ENCODE measurements at places on chromosomes 6 and 20. TPM values are rescaled to one million over a fixed set of nuclear protein-coding genes. Genes with fewer than 3 reads are reported as not detected.

DNA sequence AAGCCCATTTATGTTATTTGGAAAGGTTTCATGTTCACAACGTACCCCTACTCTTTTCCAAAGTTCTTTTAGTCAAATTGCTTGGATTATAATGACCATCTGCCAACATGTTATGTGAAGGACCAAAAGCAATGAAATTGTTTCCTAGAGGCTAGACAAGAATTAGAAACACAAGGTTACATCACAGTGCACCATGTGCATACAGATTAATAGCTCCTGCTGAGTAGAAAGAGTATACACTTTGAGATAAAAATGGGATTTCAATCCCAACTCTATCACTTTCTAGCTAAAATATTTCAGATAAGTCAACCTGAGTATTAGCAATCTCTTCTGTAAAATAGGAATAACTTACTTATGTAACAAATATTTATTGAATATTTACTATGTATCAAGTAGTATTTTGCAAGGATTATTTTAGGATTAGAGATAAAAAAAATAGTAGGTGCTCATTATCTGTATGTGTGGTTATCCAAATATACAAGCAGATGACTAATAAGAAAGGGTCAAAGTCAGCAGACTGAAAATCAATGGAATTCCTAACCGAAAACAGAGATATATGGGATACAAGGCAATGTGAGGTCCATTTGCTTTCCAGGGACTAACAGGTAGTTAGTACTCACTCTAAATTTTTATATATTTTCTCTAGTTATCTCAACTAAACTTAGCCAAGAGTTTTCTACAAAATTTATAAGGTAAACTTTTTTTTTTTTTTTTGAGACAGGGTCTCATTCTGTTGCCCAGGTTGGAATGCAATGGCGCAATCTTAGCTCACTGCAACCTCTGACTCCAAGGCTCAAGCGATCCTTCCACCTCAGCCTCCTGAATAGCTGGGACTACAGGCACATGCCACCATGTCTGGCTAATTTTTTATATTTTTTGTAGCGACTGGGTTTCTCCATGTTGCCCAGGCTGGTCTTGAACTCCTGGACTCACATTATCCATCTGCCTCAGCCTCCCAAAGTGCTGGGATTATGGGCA lies 127.7 kb downstream of the PDSS2 start:
- DNase-seq = no peak

LHFPL5 gene
- not detected for total RNA-seq

DNA sequence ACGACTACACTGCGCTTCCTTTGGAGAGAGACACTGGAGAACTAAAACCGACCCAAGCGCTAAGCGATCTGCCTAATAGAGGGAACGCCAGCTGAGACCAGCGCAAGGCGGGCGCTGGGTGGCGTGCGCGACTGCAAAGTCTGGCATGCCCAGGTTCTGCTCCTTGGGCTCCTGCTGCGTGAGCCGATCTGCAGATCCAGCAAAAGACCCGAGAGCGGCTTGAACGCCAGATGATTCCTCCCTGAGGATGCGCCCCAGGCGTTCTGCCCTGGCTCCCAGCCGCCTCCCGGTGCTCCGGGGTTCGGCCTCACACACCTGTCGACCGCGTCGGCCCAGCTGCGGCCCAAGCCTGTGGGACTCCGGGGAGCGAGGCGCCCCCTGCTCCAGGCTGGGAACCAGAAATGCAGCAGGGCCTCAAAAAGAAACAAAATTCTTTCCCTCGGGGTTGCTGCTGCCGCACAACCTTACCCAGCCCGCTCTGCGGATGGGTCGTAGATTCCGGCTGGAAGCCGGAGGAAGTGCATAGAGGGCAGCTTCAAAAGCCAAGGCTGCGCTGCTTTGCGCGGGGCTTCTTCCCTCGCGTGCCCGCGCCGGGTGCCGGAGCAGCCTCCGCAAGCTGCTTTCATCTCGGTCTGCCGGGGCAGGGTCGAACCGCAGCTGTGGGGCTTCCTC lies 17.9 kb upstream of the PRDM13 start:
- peak; percentile 75 for DNase-seq

GRCh38 chr6:30793521-30794194 lies 49.3 kb upstream of the IER3 start:
- no peak for DNase-seq

- no peak for DNase-seq
Observed at GRCh38 chr6:36207155-36207554, 10.6 kb downstream of the BRPF3 start.

DNA sequence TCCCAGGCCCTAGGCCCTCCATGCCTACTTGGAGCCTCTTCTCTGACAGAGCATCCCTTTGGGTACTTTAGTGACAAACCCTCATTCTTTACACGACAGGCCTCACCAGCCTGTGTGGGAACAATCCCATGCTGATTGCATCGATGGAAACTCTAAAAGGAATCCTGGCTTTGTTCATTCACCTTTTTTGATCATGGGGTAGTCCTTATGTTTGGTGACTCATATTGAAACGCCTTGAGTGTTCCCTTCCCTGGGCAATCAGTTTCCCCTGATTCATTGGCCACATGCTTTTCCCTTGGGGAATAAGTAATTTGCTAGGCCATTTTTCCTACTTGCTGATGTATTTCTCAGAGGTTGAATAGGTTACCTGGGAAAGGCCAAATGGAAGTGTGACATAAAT lies 14.7 kb upstream of the TNFAIP3 start:
- no peak for DNase-seq

DNA sequence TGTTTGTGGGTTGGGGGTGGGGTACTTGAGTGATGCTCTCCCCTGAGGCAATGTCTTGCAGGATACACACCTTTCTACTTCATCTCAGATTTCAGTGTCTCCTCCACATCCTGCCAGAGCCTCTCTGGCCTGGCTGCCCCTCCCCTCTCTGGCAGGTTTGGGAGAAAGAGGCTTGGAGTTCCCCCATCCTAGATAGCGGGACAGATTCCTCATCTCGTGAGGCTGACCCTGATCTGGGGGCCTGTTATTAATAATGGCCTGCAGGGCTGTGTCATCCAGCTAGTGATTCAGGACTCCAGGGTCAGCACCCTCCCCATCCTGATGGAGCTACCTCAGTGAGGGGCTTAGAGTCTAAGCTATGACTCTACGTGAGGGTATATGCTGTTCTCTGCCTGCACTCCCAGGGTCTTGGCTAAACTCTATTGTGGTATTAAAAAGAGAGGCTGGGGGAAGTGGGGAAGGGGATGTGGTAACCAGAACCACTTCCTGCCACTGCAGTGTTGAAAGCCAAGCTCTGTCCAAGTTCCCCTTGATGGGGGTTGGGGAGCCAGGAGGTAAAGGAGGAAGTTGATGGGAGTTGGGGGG lies 3.7 kb upstream of the MMP9 start:
- no peak for DNase-seq

TCP1 gene
- total RNA-seq = 296 TPM

BFSP1 gene
- total RNA-seq = 2.0 TPM

GRCh38 chr6:74705451-74705850 lies 500.4 kb downstream of the COL12A1 start:
- DNase-seq = no peak

CRISP3 gene
- total RNA-seq = not detected

- no peak for DNase-seq
Observed at GRCh38 chr6:43584892-43585570, 9.0 kb downstream of the POLH start.

CLDN20 gene
- not detected for total RNA-seq

CLPSL2 gene
- total RNA-seq = not detected

TTBK1 gene
- total RNA-seq = not detected

DNA sequence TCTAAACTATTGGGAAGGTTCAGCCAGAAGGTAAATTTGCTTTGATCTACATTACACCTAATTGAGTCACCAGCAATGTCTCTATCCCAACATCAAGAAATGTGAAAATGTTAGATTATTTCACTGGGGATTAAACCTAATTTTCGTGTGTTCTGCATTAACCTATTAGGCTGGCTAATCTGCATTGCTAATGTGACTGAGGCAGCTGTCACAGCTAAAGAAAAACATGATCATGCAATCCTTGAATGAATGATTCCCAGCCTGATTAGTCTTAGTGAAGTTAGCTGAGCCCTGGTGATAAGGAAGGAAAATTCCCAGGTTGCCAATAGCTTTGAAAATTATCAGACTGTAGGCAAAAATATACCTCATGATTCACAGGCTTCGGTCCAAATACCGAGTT lies 135.3 kb downstream of the LINC00237 start:
- no peak for DNase-seq

GRCh38 chr20:34643928-34644327 lies 33.0 kb downstream of the PIGU start:
- DNase-seq = no peak

DNA sequence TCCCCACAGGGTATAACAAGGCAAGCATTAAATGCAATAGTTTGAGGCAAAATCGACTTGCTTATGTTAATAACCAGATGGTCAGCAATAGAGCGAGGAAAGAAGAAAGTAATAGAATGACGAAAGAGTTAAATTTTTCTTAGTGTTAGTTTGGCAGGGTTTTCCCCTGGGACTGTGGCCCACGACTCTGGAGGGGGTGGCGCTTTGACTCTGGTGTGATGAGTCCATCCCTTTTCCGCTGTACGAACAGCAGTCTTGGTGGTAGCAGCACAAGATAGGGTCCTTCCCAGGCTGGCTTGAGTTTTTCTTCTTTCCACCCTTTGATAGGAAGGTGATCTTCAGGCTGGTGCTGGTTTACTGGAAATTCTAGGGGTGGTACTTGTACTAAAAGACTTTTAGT lies 69.2 kb upstream of the GMDS start:
- no peak for DNase-seq

DNA sequence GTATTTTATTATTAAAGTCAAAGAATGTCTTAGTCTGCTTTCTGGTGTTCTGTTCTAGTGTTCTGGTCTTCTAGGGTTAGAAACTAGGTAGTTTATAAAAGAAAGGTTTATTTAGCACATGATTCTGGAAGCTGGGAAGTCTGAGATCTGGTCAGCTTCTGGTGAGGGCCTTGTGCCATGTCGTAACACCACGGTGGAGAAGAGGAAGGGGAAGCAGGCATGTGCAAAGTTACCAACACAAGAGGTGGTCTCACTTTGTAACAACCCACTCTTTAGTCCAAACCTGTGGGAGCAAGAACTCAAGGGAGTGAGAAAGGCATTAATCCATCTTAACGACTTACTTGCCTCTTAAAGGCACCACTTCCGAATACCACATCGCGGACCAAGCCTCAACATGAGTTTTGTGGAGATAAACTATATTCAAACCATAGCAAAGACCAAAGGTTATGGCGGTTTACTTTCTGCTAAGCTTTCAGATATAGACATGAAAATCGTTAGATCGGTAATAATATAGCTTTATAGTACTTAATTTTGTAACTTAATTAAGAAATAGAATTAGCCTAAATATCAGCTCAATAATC lies 99.4 kb downstream of the NCOA3 start:
- no peak for DNase-seq

TCF15 gene
- 0.77 TPM for total RNA-seq

DNA sequence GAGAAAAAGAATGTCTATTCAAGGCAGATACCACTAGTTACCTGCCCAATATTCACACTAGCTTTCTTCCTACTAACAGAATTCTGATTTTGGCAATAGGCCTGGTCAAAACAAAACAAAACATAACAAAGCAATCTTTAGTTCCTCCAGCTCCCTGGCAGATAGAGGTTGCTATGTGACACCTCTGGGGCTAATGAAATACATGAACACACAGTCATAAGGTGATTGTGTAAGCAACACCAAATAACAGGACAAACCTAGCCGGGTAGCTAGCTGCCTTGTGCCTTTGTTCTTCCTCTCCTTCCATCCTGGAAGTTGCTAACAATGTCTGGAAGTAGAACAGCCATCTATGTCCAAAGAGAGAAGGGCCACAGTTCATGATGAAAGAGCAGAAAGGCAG lies 6.0 kb upstream of the HMGN3 start:
- peak; percentile 16 for DNase-seq

LRP11 gene
- 7.1 TPM for total RNA-seq

BPI gene
- not detected for total RNA-seq

- DNase-seq = peak; percentile 44
Observed at GRCh38 chr20:40532103-40532502, 156.9 kb downstream of the MAFB start.

DEFB118 gene
- not detected for total RNA-seq

DNA sequence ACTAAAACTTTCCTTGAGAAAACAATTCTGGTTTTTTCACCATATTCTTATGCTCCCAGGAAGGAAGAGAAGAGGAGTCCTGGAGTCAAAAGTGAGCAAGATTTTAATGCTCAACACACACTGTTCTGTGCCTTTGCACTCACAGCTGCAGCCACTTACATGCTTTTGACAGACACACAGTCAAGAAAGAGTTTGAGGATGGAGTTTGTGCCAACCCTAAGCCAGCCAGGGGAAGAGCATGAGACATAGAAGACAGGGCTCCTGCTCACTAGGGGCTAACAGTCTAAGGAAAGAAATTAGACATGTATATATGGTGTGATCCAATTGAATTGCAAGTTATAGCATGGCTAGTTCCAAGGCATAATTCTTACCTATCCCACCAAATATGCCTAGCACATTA lies 37.1 kb upstream of the IL17A start:
- DNase-seq = no peak

NEURL2 gene
- 2.3 TPM for total RNA-seq

GRCh38 chr20:11380283-11380682 lies 537.4 kb upstream of the BTBD3 start:
- DNase-seq = no peak

SRMS gene
- total RNA-seq = not detected

DNA sequence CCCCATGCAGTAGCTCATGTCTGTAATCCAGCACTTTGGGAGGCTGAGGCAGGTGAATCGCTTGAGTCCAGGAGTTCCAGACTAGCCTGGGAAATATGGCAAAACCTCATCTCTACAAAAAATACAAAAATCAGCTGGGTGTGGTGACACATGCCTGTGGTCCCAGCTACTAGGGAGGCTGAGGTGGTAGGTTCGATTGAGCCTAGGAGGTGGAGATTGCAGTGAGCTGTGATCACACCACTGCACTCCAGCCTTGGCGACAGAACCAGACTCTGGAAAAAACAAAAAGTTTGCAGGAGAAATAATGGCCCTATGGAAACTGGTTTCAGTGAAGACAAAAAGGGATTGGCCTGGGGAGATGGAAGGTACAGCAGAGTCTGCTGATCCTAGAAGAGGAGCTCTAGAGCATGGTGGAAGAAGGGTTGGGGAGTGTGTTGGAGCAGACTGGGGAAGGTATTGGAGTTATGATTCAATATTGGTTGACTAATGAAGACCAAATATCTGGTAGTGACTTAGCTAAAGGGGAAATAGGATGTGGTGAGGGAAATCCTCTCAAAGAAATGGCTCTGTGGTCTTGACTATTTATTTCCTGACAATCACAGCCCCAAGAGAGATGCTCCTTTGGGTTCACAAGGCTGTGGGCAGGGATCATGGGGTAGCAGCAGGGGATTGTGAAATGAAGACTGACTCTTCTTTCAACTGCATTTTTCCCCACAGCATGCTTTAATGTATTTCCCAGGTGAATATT lies 281.9 kb downstream of the UTRN start:
- DNase-seq = no peak

CCHCR1 gene
- total RNA-seq = 11.1 TPM

Measured in dermis microvascular lymphatic vessel endothelial cell (primary cell).